ENCODE measurements at places on chromosomes 6 and 20.

DNA sequence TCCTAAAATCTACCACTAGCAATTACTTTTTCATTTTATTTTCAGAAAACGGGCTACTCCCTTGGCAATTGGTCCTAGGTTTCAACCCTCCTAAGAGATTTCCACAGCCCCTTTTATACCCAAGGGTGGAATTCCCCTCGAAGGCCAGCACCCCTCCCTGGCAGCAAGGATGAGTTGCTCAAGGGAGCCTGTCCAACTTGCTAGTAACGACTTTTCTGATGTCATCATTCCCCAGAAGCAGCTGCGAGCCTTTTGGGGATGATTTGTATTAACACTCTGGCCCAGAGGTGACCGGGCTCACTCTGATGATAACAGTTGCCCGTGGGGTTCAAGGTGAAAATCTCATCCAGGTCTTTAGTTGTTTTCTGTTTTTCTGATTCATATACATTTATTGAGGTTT, 30.7 kb upstream of the NAA20 start:
- no peak for ATAC-seq
- H3K27me3 ChIP-seq: peaks cover 4% of the 10 kb centered on the region
- no peaks in the 10 kb centered on the region for H3K4me1 ChIP-seq
- H3K36me3 ChIP-seq: no peaks in the 10 kb centered on the region
- no peak overlapping the region for H3K27ac ChIP-seq

GRCh38 chr6:46948699-46949098, 27.0 kb upstream of the ADGRF5 start:
- peaks cover 22% of the 10 kb centered on the region for H3K27me3 ChIP-seq
- no peak overlapping the region for H3K27ac ChIP-seq
- no peaks in the 10 kb centered on the region for H3K36me3 ChIP-seq
- ATAC-seq: no peak
- no peak overlapping the region for H3K4me3 ChIP-seq

- H3K36me3 ChIP-seq: no peaks in the 10 kb centered on the region
- peaks cover 23% of the 10 kb centered on the region for H3K27me3 ChIP-seq
- ATAC-seq: no peak
- no peak overlapping the region for H3K27ac ChIP-seq
These were observed 88.9 kb upstream of the ATXN1 start for GRCh38 chr6:16849988-16850680.

DNA sequence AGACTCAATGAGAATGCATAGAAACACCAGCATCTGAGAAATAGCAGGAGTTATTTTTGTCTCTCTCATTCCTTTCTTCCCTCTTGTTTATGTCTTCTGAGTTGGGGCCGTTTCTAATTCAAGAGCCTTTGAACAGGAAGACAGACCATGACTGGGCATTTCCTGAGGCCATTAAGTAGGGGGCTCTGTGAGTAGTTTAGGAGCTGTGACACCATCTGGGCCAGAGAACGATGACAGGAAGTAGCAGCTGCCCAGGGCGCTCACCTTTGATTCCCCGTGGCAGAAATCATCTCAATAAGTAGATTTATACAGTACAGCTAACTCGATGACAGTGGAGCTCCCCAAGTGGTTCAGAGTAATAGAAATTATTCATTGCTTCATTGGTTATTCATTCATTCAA, 298.4 kb upstream of the PLN start:
- peaks cover 15% of the 10 kb centered on the region for H3K27me3 ChIP-seq
- no peak overlapping the region for H3K27ac ChIP-seq
- H3K36me3 ChIP-seq: no peaks in the 10 kb centered on the region
- H3K4me3 ChIP-seq: no peak overlapping the region
- no peaks in the 10 kb centered on the region for H3K4me1 ChIP-seq

- H3K27ac ChIP-seq: peak overlapping the region; percentile 58
- peaks cover 11% of the 10 kb centered on the region for H3K27me3 ChIP-seq
- H3K36me3 ChIP-seq: no peaks in the 10 kb centered on the region
- peak; percentile 82 for ATAC-seq
- peaks cover 32% of the 10 kb centered on the region for H3K4me1 ChIP-seq
These were observed 3.9 kb downstream of the ETV7 start for GRCh38 chr6:36383606-36384005.

DNA sequence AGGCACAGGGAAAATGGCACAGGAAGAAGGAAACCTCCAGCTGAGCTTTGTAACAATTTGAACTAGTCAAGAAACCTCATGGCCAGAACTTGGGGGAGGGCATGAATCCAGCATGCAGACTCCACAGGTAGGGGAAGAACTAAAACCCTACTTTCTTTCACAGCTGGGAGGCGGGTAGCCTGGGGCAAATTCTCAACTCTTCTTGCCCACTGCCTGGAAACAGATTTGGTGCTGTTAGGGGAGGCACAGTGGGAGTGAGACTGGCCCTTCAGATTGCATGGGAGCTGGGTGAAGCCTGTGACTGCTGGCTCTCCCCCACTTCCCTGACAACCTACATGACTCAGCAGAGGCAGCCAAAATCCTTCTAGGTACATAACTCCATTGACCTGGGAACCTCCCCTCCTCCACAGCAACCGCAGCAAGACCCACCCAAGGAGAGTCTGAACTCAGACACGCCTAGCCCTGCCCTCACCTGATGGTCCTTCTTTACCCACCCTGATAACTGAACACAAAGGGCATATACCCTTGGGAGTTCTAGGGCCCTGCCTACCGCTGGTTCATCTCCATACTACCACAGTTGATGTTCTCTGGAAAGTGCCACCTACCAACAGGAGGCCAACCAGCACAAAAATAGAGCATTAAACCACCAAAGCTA, 37.2 kb upstream of the TRIM27 start:
- no peak overlapping the region for H3K27ac ChIP-seq
- H3K4me3 ChIP-seq: no peak overlapping the region
- no peaks in the 10 kb centered on the region for H3K4me1 ChIP-seq
- ATAC-seq: no peak
- H3K27me3 ChIP-seq: peaks cover 5% of the 10 kb centered on the region

GRCh38 chr20:51022803-51023616, at the start of gene KCNG1:
TSS of gene KCNG1 (minus strand) at chr20:51023107. CDS start at chr20:51010338, 12,769 bp downstream.
- H3K4me3 ChIP-seq: peak within 1 kb of the TSS; percentile 64
- no peak within 1 kb of the TSS for H3K27ac ChIP-seq
- peak; percentile 91 for ATAC-seq
- H3K27me3 ChIP-seq: peaks cover 50% of the 10 kb centered on the region

- ATAC-seq: no peak
- no peaks in the 10 kb centered on the region for H3K36me3 ChIP-seq
- H3K4me3 ChIP-seq: no peak overlapping the region
- H3K27me3 ChIP-seq: peaks cover 6% of the 10 kb centered on the region
- peaks cover 3% of the 10 kb centered on the region for H3K4me1 ChIP-seq
These were observed 19.9 kb downstream of the TREML4 start for GRCh38 chr6:41247882-41248705.

- H3K27ac ChIP-seq: no peak overlapping the region
- H3K4me1 ChIP-seq: no peaks in the 10 kb centered on the region
- H3K36me3 ChIP-seq: no peaks in the 10 kb centered on the region
- no peaks in the 10 kb centered on the region for H3K27me3 ChIP-seq
- H3K4me3 ChIP-seq: no peak overlapping the region
These were observed 187.6 kb downstream of the SOX4 start for GRCh38 chr6:21781128-21781527.

- H3K36me3 ChIP-seq: no peaks in the 10 kb centered on the region
- H3K27ac ChIP-seq: no peak overlapping the region
- peaks cover 3% of the 10 kb centered on the region for H3K27me3 ChIP-seq
- no peak overlapping the region for H3K4me3 ChIP-seq
- ATAC-seq: no peak
These were observed 156.2 kb upstream of the JARID2 start for GRCh38 chr6:15089569-15090144.

- H3K27ac ChIP-seq: no peak overlapping the region
- ATAC-seq: no peak
- H3K27me3 ChIP-seq: peaks cover 22% of the 10 kb centered on the region
- H3K4me1 ChIP-seq: peaks cover 11% of the 10 kb centered on the region
These were observed 785 bp upstream of the ULBP3 start for GRCh38 chr6:150069706-150070105.
